ENCODE measurements at places on chromosomes 7 and 10.

- no peak for DNase-seq
These were observed 156.9 kb upstream of the SH2B2 start for GRCh38 chr7:102129636-102130370.

- no peak for DNase-seq
These were observed 704.9 kb upstream of the AUTS2 start for GRCh38 chr7:68893411-68893810.

DNA sequence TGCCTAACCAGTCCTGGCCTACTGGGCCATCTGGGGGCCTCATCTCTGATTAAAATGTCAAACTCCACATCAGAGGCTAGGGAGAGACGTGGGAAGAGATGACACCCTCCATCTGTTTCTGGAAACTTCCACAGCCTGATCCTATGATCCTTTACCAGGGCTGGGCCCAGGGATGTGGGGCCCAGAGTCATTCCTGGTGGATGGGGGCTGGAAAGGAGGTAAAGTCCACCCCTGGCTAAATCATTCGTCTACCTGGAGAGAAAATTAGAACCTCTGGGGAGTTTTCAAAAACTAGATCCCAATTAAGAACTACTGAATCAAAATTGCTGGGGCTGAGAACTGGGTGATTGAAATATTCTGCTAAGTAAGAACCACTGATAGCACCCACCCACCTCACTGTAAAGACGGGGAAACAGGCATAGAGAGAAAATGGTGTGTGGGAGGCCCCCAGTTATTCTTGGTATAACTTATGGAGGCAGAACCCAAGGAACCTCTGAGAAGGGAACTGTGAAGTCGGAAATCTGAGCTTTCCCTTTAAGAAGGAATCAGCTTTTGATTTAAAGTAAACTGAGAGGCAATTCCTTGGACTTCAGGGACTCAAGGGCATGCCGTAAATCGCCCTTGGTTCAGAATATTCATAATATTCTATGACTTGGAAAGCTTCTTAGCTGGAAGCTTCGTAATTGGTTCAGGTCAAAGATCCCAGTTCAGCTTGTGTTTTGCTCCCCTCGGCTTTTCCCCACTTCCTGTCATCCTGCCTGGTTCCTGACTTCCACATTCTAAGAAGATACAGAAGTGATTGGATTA, 53.1 kb downstream of the PRKAG2 start:
- DNase-seq, result no peak

DNA sequence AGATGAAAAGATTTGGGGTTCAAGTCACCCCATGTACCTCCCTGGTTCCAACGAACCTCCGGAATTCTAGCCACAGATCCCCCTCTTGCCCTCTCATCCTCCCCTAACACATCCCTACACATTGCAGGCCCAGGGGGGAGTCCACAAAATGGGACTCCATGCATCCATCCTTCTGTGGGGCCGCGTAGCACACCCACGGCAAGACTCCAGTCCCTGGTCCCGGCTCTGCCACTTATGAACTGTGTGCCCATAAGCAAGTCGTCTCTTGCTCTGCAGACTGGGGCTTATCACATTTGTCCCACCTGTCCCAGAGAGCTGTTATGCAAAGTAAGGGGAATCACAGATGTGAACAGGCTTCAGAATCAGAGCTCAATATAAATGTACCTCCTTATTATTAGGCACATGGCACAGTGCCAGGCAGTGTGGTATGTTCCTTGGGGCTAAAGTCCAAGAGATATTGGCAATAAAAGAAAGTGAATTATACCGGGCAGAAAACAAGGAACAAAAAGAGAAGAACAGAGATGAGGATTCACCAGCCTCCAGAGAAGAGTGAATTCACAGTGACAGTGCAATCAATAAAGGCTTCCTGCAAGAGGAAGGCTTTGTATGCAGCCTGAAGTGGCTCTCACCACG, 73.9 kb downstream of the KCNMA1 start:
- no peak for DNase-seq

DNA sequence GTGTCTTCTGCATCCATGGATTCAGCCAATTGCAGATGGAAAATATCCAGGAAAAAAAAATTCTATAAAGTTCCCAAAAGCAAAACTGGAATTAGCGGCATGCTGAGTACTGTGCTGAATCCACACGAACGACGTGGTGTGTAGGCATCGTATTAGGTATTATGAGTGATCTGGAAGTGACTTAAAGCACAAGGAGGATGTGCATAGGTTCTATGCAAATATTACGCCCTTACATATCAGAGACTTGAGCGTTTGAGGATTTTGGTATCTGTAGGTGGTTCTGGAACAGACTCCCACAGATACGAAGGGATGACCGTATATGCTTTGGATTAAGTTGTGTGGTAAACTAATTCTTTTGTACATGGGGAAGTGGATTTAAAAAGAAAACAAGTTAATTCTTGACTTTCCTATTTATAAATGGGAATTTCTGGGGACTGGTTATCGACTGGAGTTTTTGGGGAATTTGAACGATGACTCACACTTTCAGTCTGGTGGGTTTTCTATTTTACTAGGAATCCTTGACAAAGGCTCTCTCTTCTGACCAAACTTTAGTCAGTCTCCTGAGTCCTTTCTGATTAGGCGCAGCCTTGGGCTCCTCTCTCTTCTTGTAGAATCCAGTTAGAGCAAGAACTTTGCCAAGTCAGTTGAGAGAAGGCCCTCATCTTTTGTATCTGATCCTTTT, 5.4 kb upstream of the NUB1 start:
- DNase-seq, result no peak

- DNase-seq, result no peak
These were observed 154.9 kb downstream of the ATE1 start for GRCh38 chr10:121772884-121773283.

DNA sequence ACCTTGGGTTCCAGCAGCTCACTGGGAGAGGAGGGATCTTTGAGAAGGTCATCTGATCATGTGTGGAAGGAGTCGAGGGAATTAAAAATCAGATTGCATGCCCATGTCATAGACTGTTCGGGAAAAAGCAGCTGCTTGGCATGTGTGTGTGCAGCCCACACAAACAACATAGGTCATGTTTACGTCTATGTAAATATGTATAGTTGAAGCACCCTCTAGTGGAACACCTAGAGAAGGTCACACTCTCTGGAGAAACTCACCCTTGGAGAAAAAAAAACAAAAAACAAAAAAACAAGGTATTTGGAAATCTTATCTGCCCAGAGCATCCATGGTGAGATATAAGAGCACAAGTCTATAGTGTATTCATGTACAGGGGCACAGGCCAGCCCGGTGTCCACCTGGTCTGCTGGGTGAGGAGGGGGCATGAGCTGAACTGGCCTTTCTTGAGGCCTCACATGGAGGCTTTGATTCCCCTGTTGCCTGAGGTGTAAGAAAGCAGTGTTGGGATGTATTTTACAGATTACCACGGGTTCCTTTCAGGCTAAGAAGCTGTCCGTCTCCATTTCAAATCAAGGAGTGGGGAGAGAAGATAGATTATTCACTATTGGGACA, 98.0 kb downstream of the NPY start:
- DNase-seq, result no peak

DNA sequence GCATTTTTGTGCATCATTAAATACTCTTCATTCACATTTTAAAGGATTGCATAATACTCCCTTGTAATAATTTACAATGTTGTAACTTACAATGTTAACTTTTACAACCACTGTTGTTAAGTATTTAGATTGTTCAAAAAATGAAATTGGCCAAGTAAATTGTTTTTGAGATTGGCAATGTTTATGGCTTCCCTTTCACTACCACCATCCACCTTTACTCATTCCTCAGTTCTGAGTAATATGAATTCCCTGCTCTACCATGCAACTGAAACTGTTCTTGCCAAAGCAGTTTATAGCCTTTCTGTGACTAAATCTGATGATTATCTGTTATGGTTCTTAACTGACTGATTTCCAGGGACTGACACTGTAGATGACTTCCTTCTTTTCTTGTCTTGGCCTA, 80.5 kb upstream of the TMEM106B start:
- no peak for DNase-seq

GRCh38 chr10:116125180-116125579, 147.8 kb downstream of the GFRA1 start:
- no peak for DNase-seq

DNA sequence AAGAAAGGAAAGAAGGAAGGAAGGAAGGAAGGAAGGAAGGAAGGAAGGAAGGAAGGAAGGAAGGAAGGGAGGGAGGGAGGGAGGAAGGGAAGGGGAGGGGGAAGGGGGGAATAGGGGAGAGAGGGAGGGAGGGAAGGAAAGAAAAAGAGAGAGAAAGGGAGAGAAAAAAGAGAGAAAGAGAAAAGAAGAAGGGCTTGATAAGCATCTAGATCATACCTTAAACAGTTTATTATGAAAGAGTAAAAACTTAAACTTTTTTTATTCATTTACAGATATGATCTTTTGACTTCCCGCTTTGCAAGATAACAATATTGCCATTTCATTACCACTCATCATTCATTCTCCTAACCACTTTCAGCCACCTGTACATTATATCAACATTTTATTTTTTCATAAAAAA, 53.6 kb upstream of the TMEM106B start:
- DNase-seq, result no peak

DNA sequence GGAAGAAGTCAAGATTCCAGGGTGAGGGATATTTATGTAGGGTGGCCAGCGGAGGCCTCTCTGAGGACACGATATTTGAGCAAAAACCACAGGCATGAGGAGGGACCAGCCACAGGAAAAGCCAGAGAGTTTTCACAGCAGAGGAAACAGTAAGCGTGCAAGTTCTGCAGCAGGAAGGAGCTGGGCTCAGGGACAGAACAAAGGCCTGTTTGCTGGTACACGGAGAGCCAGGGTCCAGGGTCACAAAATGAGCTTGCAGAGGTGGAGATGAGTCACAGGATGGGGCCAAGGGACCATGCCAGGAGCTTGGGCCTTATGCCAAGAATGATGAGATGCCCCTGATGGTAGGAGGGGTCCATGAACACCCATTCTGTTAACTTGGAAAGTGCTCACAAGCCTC, 283.5 kb downstream of the PLXNA4 start:
- DNase-seq, result peak; percentile 45

GRCh38 chr10:3512263-3512662, 272.7 kb downstream of the KLF6 start:
- DNase-seq, result no peak

- peak; percentile 48 for DNase-seq
These were observed 22.9 kb upstream of the AQP1 start for GRCh38 chr7:30888747-30889146.

DNA sequence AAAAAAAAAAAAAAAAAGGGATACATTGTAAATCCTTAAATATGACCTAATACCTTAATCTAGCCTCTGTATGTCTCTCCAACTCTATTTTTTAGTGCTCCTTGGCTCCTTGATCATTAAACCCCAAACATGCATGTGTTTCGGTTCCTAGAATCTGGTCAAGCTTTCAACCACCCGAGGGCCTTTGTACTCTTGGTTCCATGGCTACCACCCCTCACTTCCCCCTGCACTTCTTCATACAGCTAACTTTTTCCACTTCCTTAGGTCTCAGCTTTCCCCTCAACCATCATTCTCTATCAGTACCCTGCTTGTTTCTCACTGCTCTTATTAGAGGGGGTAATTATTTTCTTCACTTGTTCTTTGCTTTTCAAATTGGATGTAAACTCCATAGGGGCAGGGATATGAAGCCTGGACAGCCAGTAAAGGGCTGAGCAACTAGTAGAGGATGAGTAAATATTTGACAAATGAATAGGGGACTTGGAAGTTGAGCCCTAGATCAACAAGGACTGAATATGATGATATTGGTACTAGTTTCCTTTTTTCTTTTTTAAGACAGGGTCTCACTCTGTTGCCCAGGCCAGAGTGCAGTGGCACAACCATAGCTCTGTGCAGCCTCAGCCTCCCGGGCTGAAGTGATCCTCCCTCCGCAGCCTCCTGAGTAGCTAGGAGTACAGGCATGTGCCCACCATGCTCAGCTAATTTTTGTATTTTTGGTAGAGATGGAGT, 4.3 kb upstream of the GDI2 start:
- DNase-seq, result no peak

- no peak for DNase-seq
These were observed 111.2 kb downstream of the NOC3L start for GRCh38 chr10:94251568-94251967.

- DNase-seq, result peak; percentile 29
These were observed 657 bp downstream of the HACD1 start for GRCh38 chr10:17616403-17617030.

- DNase-seq, result no peak
These were observed 1.8 kb downstream of the STAM start for GRCh38 chr10:17645621-17646345.

- DNase-seq, result no peak
These were observed 19.8 kb upstream of the RASSF4 start for GRCh38 chr10:44939691-44940401.

DNA sequence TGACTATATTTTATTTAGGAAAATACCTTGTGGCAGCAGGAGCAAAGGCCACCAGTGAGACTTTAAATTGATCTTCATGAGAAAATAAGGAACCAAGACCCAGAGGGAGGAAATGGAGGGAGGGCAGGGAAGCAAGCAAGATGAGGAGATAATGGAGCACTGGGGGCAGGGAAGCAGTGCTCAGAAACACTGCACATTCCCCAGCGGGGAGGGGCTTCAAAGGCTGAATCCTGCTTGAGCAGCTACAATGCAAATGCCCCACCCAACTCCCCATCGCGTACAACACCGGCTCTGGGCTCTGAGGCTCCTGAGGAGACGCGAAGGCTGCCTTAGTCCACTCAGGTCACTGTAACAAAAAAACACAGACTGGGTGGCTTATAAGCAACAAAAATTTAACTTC, 503.8 kb downstream of the GRID1 start:
- DNase-seq, result no peak

GRCh38 chr10:64091897-64092296, 570.7 kb downstream of the REEP3 start:
- DNase-seq, result no peak

GRCh38 chr10:101126684-101127628, 4.1 kb upstream of the TLX1 start:
- DNase-seq, result no peak

DNA sequence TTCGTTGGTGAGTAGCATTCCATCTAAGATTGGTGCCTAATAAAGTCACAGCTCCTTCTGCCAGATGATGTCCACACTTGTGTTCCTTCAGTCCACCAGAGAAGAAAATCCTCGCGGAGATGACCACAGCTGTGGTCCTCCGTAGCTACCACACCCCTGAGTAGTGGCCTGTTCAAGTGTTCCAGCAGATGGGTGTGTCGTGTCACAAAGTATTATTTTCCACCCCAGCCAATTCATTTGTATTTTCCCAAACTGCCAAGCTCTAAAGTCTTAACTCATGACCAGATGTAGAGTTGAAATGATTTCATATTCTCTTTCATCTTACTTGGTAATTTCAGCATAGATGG, 251.3 kb upstream of the TCF7L2 start:
- DNase-seq, result peak; percentile 25

Measured in lower leg skin (tissue), 4 donors.